ENCODE measurements at places on chromosomes 2 and 18.

DNA sequence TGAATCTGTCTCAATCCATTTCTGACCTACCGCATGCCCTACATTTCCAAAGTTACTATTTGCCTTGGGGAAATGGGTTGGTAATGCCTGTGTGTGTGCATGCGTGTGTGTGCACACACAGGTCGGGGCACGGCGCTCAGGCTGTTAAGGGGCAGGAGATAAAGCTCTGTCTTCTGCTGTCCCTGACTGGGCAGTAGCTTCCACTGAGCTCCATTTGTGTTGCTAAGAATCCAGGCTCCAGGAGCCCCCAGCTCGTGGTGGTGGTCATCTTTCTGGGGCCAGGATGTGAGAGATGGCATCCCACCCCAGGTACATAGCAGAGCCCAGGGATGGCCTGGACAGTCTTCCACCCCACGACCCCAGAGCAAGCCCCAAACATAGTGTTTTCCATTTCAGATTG lies 66.7 kb upstream of the HS6ST1 start:
- no peak for DNase-seq

- DNase-seq = no peak
These were observed 18.5 kb downstream of the TRAF3IP1 start for GRCh38 chr2:238338710-238339394.

DNA sequence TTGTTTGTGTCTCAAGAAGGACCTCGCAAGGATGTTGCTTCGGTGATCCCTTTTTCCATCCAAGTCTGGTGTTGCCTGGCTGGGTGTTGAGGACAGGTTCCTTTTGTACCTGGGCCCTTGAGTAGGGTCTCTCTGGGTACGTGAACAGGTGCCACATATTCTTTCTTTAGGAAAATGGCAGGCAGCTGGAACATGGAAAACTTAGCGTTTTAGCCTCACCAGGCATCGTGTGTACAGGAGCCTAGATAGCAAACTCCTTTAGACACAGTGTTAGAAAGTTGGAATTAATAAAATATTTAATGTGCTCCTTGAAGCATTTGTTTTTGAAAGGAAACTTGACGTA lies 54.3 kb upstream of the RBM44 start:
- DNase-seq = no peak

DNA sequence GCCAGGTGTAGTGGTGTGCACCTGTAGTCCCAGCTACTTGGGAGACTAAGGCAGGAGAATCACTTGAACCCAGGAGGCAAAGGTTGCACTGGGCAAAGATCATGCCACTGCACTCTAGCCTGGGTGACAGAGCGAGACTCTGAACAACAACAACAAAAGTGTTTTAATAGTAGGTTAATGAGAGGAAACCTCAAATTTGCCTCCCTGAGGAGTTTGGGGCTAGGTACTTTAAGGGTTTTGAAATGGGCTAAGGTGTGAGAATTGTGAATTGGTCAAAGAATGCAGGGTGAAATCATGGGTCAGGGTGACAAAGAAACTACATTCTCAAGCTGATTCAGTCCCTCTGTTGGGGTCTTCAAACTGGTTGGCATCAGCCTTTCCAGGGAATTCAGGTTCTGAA lies 60.7 kb upstream of the BOD1L2 start:
- no peak for DNase-seq

- no peak for DNase-seq
These were observed 10.9 kb upstream of the KCNK3 start for GRCh38 chr2:26681656-26682055.

- DNase-seq = no peak
These were observed 389.8 kb downstream of the GALNT13 start for GRCh38 chr2:154261473-154262027.

DNA sequence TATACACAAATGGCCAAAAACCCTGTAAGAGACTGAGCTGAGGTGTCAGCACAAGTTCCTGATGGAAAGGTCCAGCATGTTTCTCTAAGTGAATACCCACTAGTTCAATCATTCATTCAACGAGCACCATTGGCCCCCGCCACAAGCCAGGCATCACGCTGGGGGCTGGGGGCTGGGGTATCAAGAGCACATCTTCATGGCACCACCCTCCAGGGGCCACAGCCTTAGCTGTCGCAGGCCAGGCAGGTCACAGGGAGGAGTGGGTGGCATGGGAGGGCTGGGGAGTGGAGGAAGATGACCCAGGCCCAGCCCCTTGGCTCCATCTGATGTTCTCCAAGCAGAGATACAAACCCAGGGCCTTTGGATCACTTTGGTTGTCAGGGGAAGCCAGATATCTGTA lies 97.9 kb downstream of the ACKR3 start:
- no peak for DNase-seq

- DNase-seq = no peak
These were observed 747.4 kb upstream of the SLC8A1 start for GRCh38 chr2:41199334-41199733.

- DNase-seq = no peak
These were observed at the start of gene CRYBA2 for GRCh38 chr2:218993345-218994315. TSS of gene CRYBA2 (minus strand) at chr2:218993422. CDS start at chr2:218993176, 246 bp downstream.

DNA sequence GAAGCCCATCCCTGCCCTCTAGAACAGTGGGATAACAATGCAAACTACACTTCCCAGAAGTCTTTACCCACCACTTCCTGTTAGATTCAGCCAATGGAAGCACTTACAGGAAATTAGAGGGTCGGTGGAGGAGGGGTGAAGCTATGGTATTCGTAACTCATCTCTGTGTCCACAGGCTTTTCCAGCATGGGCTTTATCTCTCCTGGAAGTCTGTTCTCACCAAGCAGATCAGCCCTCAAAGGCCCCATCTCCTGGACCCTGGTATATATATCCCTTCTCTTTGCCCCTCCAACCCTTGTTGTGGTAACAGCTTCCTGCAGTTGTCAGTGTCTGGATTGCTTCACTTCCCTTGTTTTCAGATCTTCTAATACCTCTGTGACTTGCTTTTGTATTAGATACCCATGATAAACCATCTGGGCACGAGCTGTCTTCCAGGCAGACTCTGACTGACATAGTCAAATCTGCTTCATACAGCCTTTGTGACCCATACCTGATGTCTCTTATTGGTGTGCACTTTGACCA lies 475.0 kb upstream of the POU3F3 start:
- no peak for DNase-seq

GRCh38 chr18:23618862-23619387 lies 32.6 kb upstream of the NPC1 start:
- no peak for DNase-seq

DNA sequence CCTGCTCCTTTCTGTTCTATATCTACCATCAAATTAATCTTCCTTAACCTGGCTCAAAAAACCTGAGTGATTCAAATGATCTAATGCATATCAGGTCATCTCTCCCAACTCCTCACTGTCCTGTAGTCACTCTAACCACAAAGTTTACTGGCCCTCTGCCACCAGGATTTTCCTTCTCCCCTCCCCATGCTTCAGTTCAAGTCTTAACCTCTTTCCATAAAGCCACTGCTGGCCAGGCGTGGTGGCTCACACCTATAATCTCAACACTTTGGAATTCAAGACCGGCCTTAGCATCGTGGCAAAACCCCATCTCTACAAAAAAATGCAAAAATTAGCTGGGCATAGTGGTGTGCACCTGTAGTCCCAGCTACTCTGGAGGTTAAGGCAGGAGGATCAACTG lies 7.5 kb upstream of the SP3 start:
- DNase-seq = no peak

GRCh38 chr18:8654503-8655451 lies 45.5 kb downstream of the RAB12 start:
- DNase-seq = no peak

DNA sequence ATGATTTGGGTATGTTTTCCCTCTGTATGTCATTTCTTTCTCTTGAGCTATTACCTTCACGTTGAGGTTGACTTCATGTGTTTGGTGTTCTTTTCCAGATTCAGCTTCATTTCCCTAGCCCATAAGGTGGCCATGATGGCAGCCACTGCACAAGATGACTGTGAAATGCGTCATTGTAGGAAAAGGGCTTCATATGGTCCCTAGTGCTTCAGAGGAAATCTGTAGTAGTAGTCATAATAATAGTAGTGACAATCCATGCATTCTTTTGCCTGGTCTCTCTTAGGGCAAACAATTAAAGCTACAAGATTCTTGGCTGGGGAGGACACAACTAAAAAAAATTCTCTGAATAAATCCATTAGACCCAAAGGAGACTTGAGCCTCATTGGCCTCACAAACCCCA lies 28.4 kb downstream of the AOX1 start:
- DNase-seq = no peak

- no peak for DNase-seq
These were observed 9.4 kb downstream of the KIF1A start for GRCh38 chr2:240810621-240811020.

DNA sequence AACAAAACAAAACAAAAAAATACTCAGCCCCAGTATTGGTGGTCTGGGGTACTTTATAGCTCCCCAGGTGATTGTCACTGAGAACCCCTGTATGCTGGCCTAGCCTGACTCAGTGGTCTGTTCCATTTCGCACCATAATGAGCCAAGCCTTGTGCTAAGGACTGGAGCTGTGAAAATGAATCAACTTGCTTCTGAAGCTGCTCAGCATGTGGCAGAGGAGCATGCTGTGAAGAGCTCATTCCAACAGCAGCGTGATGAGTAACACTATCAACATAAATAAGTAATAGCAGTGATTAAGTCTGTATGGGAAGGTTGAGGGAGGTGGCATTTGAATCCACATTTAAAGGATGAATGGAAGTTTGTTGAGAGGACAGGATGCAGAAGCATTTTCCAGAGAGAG lies 67.2 kb upstream of the ATL2 start:
- DNase-seq = no peak

DNA sequence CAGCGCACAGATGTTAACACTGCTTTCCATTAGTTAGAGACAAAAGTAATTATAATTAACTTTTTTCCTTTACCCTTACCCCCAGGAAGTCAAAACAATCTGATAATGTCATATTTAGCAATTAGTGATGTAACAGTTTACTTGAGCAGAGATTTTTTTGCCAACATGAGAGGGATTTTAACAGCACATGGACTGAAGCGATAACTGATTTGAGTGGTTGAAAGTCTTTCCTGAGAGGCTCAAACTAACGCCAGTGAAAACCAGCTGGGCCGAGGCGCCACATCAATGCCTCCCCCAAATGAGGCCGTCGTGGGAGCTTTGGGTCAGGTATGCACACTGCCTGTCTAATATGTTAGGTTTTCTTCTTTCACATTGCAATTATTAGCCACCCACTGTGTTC lies 469.9 kb upstream of the SMIM21 start:
- no peak for DNase-seq

- DNase-seq = no peak
These were observed 2.6 kb downstream of the ANKRD44 start for GRCh38 chr2:197307933-197308521.

- no peak for DNase-seq
These were observed 25.5 kb downstream of the RMC1 start for GRCh38 chr18:23528580-23529472.

GRCh38 chr2:70991142-70991541 lies 3.5 kb downstream of the TEX261 start:
- no peak for DNase-seq

GRCh38 chr2:25512707-25513106 lies 160.7 kb downstream of the DTNB start:
- no peak for DNase-seq

GRCh38 chr18:48142994-48143393 lies 212.5 kb upstream of the SMAD2 start:
- no peak for DNase-seq

- DNase-seq = no peak
These were observed 121.8 kb downstream of the DSC3 start for GRCh38 chr18:30920757-30921156.

DNA sequence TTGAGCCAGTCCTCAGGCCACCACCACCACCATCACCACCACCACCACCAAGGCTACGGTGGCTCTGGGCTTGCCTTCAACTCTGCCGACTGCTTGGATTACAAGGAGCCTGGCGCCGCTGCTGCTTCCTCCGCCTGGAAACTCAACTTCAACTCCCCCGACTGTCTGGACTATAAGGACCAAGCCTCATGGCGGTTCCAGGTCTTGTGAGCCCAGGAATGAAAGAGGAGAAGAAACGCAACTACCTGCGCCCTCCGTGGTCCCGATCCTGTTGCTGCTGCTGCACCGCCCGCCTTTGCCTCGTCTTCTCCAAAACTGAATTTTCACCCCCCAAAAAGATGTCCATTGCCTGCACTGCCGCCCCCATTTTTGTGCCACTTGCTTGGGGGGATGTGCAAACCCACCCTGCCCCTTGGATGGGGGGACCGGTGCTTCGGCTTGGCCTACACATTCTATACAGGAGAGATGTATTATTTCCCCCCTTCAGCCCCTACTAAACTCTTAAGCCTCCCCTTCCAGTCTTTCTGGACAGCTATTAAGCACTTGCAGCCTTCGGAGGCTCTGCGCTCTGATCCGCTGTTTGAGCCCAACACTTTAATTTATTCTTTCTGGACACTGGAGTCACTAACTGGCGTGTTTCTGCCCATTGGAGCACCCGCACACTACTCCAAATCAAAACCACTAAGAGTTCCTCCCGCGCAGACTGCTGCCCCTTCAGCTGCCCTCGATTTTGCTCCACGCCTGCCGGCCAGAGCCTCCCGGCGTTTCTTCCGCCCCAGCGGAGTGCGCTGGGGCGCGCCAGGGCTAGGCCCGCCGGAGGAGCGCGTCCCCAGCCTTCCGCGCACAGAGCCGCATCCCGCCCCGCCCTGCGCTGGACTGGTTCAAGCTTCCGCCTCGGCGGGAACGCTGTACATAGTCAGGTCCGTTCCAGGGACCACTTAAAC lies 5.7 kb downstream of the OTX1 start:
- DNase-seq = no peak

- no peak for DNase-seq
These were observed 48.2 kb downstream of the LIPG start for GRCh38 chr18:49610022-49610445.

DNA sequence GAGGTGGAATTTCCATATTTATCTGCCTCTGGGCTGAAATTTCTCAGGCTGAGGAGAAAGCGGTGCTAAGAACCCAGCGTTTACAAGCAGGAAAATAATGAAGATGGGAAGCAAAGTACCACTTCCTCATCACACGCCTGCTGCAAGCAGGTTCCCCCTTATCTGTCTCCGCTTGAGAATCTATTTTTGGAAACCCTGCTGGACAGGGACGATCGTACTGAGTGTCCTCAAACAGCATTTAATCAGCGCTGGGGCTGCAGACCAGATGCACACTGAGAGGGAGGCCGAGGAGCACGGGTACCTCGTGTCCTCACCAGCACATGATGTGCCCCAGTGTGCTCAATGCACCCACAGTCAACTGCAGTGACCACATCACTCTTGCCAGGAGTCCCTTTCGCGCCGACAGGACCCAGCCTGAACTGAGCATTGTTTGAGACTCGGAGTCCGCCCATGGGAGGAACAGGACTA lies 160.4 kb downstream of the HDAC4 start:
- no peak for DNase-seq

- DNase-seq = peak; percentile 21
These were observed 1375.4 kb upstream of the CELF4 start for GRCh38 chr18:38940863-38941531.

All from stimulated activated CD8-positive, alpha-beta memory T cell treated with anti-CD3 and anti-CD28 coated beads, Interleukin-4, amount 100 ng/mL, for 4 hours (primary cell).